EH (cell line): ENCODE measurements at places on chromosomes 4 and X.

DNA sequence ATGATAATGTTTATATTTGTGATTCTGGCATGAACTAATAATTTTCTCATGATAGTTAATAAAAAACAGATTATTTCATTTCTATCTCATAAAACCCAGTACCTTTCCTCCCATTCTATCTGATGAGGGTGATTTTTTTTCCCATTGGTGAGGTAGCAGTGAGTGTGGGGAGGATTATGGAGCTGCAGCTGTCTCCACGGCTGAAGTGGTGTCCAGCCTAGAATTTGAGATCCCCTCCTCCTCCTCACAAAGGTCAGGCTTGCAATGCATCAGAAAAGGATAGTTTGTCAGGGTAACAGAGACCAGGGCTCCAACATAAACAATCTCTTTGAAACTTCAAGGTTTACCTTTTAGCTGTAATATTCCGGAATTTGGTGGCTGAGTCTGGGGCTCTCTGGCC lies 60.9 kb downstream of the C4orf51 start:
- DNase-seq = no peak

DNA sequence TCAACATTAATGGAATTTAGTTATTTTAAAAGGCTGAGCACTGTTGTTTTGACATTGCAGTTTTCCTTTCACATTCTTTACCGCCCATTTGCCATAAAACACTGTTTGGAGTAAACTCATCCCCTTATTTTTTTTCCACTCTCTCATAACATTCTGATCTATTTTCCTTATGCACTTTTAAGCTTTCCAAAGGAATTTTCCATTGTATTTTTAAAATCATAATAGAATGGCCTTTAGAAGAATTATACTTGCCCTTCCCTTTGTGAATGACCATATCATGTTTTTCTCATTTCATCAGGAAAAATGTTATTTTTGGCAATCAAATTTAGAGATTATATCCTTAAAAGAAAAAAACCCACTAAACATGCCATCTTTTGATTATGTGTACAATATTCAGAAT lies 1074.2 kb downstream of the STIM2 start:
- no peak for DNase-seq

DNA sequence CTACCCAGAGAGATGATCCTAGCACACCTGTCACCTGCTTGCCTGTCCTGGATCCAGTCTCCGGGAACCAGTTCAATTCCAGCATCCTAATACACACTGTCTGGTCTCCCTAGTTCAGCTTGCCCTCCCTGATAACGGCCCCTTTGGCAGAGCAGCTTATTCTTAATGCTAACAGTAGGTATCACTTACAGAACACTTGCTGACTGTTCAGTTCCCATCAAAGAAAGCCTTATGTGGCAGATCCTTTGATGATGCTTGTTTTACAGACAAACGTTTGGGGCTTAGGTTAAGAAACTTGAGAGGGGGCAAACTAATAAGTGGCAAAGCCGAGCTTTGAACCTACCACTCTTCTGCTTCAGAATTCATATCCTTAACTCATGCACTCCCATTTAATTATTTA lies 890 bp downstream of the RASSF6 start:
- no peak for DNase-seq

GRCh38 chrX:110146521-110146920 lies 143.6 kb downstream of the TMEM164 start:
- peak; percentile 55 for DNase-seq

DNA sequence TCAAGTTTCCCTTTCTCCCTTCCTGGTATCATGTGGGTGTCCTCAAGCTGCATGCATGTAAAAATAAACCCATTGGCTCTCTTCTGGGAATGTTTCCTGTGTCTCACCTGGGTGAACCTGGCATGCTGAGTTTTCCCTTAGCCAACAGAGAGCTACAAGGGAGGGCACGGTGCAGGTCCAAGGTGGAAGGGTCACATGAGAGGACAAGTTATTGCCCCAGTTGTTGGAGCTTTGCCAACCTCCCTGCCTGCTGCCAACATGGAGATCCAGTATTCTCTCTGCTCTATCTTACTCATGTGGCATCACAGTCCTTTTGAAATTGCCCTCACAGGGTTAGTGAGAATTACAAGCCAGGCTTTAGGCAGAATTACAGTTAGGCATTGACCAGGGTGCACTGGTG lies 196.1 kb upstream of the GYPA start:
- DNase-seq = no peak
